ENCODE measurements at places on chromosomes 1 and 21. TPM values are rescaled to one million over a fixed set of nuclear protein-coding genes. Genes with fewer than 3 reads are reported as not detected.

Gene CD247
- not detected for total RNA-seq

Gene HHIPL2
- total RNA-seq = 0.20 TPM

Gene S100A12
- total RNA-seq = not detected

Gene RGSL1
- not detected for total RNA-seq

Gene DISP1
- total RNA-seq = 7.0 TPM

Gene KCNN3
- under 0.01 TPM for total RNA-seq

Gene ASAP3
- total RNA-seq = 39.9 TPM

Gene WDR64
- total RNA-seq = not detected

Gene ACTL8
- total RNA-seq = 0.37 TPM

Gene LAMB3
- 6.1 TPM for total RNA-seq

Gene URB2
- total RNA-seq = 9.9 TPM

Gene DNALI1
- total RNA-seq = 7.8 TPM

Gene UBL4B
- not detected for total RNA-seq
